Dorsolateral prefrontal cortex (tissue), 122 donors: ENCODE measurements at places on chromosomes 16 and 17. TPM values are rescaled to one million over a fixed set of nuclear protein-coding genes. Genes with fewer than 3 reads are reported as not detected.
A peak's percentile ranks its signal among the peaks of the same experiment; 100 is the strongest.

CCDC78 gene
- total RNA-seq: 9.6 TPM

ACSF3 gene
- total RNA-seq: 38.3 TPM

- DNase-seq: no peak
Observed at GRCh38 chr16:88939245-88939971, 37.6 kb downstream of the CBFA2T3 start.

DNA sequence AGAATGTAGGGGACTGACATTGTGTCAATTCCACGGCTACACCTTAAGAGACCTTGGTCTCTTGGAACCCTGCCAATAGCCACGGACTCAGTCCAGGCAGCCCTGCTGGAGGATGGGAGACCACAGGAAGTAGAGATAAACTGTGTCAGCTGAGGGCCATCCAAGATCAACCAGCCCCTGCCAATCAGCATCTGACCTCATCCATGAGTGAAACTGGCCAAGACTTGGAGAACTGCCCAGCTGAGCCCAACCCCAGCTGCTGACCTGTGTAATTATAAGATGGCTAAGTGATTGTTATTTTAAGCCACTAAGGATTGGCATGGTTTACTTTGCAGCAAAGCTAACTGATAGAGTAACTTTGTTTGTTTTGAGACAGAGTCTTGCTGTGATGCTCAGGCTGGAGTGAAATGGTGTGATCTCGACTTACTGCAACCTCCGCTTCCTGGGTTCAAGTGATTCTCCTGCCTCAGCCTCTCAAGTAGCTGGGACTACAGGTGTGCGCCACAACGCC is 13.3 kb upstream of the YWHAE start:
- DNase-seq: no peak

- DNase-seq: peak; percentile 5
Observed at GRCh38 chr17:30476726-30477082, 504 bp upstream of the GOSR1 start.

CFAP52 gene
- total RNA-seq: 4.9 TPM

ABAT gene
- total RNA-seq: 201 TPM

DNA sequence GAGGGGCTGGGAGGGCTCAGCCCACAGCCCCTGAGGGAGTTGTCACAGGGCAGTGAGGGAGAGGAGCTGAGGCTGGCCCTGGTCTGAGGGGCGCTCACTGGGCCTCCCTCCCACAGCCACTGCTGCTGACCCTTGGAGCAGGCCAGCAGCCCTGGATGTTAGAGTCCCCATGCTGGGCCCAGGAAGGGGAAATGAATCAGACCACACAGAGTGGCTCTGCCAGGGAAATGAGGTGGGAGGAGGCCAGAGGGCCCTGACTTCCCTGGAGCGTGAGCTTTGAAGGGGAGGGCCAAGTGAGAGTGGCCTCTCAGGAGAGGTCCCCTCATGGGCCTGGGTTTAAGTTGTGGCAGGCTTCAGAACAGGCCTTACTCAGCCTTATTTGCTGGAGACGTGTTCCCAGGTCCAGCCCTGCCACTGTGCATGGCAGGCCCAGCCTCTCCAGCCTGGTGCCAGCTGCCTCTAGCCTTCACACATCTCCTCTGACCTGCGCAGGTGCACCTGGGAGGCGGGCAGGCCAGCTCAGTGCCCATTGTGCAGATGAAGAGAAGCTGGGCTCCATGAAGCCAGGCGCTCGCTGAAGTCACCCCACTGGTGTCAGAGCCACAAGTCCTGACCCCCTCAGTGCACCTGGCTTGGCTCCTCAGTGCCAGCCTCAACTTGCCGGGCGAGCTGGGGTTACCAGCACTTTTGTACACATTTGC is 15.4 kb downstream of the GPT2 start:
- no peak for DNase-seq

DNA sequence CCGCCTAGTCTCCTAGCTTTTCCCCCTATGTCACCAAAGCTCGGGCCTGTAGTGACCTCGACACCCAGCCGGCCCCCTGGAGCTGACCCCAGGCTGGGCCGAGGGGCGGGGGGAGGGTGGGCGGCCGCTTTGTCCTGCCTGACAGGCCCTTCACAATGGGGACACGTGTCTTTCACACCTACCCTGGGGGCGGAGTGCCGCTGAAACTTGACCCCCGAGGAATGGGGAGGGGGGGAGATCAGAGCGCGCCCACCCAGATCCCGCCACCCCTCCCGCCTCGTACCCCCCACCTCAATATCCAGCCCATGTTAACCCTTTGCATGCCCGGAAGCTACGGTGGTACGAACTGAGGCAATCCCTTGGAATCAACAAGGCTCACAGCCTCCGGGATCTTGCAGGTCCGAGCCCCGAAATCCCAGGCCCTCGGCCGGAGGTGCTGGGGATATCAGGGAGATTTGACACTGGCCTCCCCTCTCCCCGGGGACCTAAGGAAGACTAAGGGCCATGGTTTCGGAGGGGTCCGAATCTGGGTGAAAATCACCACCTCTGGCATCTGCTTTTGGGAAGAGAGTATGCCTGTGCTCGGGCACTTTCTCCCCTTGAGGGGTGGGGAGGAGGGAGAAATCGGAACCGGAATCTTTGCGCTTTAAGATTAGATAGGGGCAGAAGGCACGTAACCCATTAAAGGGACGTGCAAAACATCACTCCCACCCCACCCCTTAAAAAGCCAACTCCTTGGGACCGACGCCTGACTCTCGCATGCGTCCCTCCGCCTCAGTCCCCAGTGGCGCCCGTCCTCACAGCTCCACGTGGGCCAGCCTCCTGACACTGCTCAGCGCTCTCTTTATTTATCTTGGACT is 2.6 kb downstream of the NOG start:
- no peak for DNase-seq

DNA sequence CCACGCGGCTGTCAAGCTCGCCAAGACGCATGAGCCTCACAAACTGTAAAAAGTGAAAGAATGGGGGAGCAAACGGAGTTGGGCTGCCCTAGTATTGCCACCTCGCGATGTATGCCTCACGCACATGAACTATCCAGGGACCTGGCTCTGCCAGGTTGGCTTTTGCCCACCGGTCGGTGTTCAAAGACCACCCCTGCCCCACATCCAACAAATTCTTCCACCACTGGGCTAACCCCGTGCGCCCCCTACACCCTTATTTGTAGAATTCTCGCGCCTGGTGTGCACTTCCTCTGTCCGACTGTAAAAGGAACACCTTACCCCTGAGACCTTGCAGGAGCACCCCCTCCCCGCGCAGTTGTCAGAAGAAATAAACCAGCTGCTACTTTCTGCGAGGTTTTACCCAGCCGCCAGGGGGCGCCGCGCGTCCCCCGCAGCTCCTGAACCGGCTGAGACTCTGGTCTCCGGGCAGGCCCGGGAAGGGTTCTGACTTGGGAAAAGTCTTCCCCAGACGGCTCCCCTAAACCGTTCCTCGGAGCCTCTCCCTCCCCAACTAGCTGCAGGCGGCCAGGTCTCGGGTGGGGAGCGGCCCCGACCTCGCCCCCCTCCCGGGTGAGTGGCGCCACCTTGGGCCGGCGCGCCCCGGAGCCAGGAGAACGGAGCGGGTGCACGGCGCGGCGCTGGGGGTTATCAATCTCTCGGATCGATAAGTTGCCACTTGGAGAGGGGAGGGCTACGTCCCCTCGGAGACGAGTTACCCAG is 1.7 kb upstream of the ZNF423 start:
- DNase-seq: no peak

TBC1D28 gene
- not detected for total RNA-seq

DNA sequence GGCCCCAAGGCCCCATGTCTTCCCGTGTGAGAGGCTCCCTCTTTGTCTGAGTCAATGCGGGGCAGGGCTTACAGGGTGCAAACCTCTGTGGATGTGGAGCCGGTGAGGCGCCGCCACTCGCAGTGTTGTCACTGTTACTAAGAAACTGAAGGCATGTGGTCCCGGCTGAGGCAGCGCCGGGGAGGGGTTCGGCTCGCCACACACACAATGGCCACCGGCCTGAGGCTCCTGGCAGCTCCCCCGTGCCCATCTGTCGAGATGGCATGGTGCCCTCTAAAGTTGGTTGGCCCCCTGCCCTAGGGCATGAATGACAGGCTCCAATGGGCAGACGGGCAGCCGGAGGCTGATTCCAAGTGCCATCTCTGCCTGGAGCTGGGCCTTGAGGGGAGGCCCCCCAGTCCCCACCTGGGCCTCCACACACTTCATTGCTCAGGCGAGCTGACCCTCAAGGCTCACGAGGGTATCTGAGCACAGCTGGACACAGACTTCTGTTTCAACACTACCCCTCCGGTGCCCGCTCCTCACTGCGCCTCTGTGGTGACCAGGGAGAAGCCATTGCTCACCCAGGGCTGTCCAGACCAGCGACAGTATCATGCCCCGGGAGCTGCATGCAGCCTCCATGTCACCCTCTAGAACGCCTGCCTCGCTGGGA is 137.2 kb downstream of the C16orf78 start:
- DNase-seq: peak; percentile 51

DNA sequence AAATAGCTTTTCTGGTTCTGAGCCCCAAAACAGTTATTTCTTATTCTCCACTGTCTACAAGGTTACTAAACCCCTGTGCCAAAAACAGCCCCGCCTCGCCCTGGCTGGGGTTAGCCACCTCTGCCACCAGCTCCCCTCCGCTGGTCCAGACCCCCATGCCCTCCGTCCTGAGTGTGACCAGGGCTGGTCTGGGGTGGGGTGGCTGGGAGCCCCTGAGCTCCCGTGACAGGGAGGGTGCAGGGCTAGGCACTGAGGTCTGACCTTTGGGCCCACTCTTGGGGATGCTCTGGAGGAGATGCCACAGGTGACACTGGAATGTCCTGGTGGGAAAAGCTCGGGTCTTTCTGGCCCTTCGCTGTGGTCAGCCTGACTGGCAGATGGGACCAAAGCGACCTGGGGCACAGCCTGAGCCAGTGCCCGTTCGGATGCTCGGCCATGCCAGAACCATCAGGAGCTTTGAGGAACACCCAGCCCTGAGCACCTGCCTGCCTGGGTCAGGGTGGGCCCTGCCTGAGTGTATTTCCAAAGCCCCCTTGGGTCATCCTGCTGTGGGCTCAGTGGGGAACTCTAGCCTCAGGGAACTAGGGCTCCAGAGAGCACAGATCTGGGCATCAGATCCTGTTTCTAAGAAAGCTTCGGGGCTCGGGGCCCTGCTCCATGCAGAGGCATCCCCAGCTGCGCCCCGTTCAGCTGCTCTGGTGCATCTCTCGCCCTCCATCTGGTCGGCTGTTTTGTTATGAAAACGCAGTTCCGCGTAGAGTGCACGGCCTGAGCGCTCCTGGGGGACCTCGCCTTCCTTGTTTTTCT is 72.1 kb upstream of the GNG13 start:
- DNase-seq: no peak

- DNase-seq: no peak
Observed at GRCh38 chr17:39634384-39634871, 2.5 kb upstream of the STARD3 start.
